Testis (tissue), 5 donors: ENCODE measurements at places on chromosomes 6 and 20. TPM values are rescaled to one million over a fixed set of nuclear protein-coding genes. Genes with fewer than 3 reads are reported as not detected.

GRCh38 chr6:145763742-145764141 is 28.4 kb upstream of the EPM2A start:
- H3K27ac ChIP-seq = no peak overlapping the region
- H3K27me3 ChIP-seq = no peaks in the 10 kb centered on the region
- DNase-seq = no peak
- H3K36me3 ChIP-seq = no peaks in the 10 kb centered on the region

Gene TASP1
- total RNA-seq = 13.1 TPM

- no peaks in the 10 kb centered on the region for H3K27me3 ChIP-seq
- no peaks in the 10 kb centered on the region for H3K36me3 ChIP-seq
- H3K4me3 ChIP-seq = no peak overlapping the region
- DNase-seq = no peak
- H3K27ac ChIP-seq = no peak overlapping the region
These were observed 18.1 kb upstream of the PTPN1 start for GRCh38 chr20:50491926-50492634.

Gene NOX3
- not detected for total RNA-seq

Gene NNAT
- 8.7 TPM for total RNA-seq

Gene SPEF1
- total RNA-seq = 9.8 TPM
